ENCODE measurements at places on chromosomes 3 and 15.

GRCh38 chr3:57397175-57398026 lies 104.9 kb upstream of the ASB14 start:
- peak; percentile 13 for DNase-seq

- no peak for DNase-seq
Measured at GRCh38 chr3:24495326-24495994, 810 bp upstream of the THRB start.

DNA sequence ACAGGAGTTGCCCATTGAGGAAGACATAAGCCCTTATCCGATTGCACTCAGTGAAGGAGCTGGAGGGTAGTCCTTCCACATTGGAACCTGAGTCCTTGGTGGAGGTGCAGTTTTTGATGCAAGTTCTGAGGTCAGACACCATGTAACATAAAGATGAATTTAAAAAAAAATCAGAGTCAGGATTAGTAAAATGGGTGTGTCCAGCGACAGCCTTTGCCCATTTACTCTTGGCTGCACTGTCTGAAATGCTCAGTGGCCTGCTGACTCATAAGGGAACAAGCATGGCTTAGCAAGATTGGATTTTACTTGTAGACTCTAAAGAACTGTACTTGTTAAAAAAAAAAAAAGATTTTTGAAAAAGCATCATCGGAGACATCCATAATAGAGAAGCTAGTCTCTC lies 241.1 kb upstream of the TOPAZ1 start:
- no peak for DNase-seq

- no peak for DNase-seq
Measured at GRCh38 chr15:25362545-25362944, 76.3 kb downstream of the UBE3A start.

DNA sequence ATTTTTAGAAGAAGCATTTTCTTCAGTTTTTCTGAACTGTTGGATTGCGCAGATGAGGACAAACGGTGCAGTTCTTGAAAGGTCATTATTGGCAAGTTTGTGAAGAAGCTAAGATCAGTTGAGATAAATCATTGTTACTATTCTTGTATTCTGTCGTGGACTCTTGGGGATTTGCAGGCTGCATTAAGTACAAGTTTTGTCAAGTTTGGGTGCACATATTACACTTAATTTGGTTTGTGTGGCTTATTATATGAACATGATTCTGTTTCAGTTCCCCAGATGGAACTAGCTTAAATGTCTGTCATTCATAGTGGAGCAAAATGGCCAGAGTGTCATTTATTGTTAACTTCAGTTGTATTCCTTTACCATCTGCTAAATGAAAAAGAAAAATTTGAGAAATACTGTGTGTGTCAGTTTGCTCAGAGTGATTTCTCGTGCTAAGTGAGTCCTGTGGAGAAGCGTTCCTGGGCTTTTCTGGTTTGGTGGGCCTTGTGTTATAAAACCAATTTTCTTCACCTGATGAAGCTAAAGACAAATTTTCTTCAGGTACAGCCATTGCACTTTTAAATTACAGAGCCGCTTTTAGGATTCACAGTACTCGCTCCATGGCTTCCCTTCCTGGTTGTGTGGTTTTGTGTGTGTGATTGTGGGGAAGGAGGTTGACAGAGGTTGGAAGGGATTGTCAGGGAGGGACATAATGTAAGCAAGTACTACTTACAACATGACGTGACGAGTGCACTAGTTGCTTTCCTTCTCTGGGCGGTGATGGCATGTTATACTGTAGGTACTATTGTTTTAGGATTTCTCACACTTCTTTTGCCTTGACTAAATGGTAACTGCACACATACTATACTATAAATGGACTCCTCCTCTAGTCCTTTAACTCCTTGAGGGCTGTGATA lies 1.7 kb downstream of the AKAP13 start:
- DNase-seq: no peak

GRCh38 chr3:32398531-32398930 lies 6.9 kb downstream of the CMTM7 start:
- DNase-seq: no peak

DNA sequence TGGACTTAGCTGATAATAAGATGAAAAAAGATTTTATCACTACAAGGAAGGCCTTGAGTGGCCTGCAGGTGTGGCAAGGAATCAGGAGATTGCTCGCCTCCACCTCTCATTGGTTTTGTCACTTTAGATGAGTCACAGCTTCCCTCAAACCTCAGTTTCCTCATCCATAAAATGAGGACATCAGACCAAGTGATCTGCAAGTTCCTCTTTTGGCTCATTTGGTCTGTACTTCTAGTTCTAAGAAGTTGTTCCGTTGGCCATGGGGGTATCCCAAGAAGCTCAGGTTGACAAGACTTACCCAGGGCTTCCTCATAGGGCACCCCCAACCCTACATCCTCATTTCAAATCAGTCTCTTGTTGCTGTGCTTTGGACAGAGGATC lies 254.1 kb downstream of the UACA start:
- DNase-seq: no peak

DNA sequence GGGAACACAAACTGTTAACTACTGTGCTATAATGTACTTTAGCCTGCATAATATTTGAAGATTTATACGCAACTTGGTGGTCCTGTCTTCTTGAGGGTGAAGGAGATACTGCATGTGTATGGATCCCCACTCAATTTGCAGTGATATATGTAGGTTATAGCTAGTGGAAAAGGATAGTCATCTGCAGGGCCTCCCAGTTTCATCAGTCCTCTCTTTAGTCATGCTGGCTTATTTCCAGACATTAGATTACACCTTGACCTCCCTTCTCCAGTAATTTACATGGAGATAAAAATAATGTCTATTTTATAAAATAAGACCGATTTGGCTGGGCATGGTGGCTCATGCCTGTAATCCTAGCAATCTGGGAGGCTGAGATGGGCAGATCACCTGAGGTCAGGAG lies 3.7 kb downstream of the NR1D2 start:
- no peak for DNase-seq

GRCh38 chr15:75063889-75064288 lies 40.5 kb downstream of the PPCDC start:
- DNase-seq: no peak

GRCh38 chr15:32709295-32710033 lies 8.3 kb upstream of the GREM1 start:
- DNase-seq: no peak

GRCh38 chr3:98906230-98906629 lies 4.7 kb upstream of the DCBLD2 start:
- no peak for DNase-seq

GRCh38 chr3:139522421-139522820 lies 17.1 kb downstream of the RBP1 start:
- DNase-seq: no peak

- DNase-seq: no peak
Measured at GRCh38 chr3:123926396-123926795, 34.6 kb downstream of the CCDC14 start.

DNA sequence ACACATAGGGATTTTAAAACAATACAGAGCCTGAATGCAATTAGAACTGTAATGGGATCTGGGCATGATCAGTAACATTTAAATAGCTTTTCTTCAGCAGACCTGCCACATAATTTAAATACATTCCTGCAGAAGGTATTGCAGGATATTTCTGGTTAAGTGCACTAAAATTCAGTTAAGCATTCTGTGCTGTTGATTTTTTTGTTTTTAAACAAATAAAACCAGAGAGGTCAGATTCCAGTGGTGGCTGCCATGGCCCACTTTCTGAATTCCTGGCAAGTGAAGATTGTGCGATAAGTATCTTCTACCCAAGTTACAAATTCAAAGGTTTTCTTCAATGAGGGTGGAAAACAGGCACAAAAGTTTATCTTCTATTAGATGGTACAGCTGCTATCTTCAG lies 98.7 kb downstream of the RAP2B start:
- DNase-seq: no peak

DNA sequence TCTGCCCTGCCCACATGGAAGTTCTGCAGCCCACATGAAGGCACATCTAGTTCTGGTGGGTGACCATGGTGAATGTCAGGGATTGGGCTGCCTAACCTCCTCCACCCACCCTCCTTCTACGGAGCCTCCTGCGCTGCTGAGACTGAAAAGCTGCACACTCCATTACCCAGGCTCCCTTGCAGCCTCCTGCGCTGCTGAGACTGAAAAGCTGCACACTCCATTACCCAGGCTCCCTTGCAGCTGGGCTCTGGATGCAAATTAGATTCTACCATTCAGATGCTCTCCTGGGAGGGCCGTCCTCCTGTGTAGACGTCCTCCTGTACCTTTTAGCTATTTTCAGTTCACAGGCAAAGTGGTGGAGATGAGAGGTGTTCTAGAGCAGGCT lies 32.1 kb downstream of the POMGNT2 start:
- DNase-seq: no peak

- no peak for DNase-seq
Measured at GRCh38 chr3:11720917-11721411, 77.2 kb upstream of the VGLL4 start.

- no peak for DNase-seq
Measured at GRCh38 chr3:141305436-141305835, 62.9 kb upstream of the ZBTB38 start.

- no peak for DNase-seq
Measured at GRCh38 chr3:154081305-154081704, 39.9 kb upstream of the ARHGEF26 start.

GRCh38 chr15:82100111-82100929 lies 54.5 kb upstream of the MEX3B start:
- no peak for DNase-seq

DNA sequence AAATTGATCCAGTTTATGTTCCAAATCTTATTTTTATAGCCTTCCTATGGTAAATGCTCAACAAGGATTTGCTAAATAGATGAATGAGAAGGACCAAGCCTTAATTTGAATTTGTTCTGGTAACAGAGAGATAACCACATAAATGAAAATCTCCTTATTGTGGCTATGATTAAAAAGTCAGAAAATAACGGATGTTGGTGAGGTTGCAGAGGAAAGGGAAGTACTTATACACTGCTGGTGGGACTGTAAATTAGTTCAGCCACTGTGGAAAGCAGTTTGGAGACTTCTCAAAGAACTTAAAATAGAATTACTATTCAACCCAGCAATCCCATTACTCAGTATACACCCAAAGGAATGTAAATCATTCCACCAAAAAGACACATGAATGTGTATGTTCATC lies 26.2 kb downstream of the AAGAB start:
- DNase-seq: no peak

DNA sequence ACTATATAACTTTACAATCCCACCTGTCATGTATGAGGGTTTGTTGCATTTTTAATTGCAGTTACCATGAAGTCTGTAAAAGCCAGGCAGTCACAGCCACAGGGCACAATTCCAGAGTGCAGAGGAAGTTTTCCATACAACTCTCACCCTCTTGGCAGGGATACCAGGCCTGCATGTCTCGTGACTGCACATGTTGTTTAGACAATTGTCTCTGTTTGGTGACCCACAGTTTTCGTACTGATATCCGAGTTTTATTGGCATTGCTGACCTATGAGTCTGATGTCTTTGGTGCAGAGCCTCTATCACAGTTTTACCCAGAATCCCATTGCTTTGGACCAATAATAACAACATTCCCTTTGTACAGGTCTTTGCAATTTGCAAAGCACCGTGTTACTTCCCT lies 24.9 kb upstream of the MYZAP start:
- DNase-seq: no peak

DNA sequence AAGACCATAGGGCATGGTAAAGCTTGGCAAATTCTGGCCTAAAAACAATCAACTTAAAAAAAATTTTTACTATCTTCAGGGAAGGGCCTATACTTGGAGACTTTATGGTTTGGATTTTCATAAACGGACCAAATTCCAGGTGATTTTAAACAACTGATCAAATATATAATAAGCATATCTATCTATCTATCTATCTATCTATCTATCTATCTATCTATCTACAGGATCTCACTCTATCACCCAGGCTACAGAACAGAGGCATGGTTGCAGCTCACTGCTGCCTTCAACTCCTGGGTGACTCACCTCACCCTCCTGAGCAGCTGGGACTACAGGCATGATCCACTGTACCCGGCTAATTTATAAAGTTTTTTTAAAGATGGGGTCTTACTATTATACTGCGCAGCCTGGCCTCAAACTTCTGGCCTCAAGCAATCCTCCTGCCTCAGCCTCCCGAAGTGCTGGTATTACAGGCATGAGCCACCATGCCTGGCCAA lies 6.7 kb downstream of the SPPL2A start:
- no peak for DNase-seq

- DNase-seq: no peak
Measured at GRCh38 chr15:65914386-65914785, 45.1 kb downstream of the RAB11A start.

- no peak for DNase-seq
Measured at GRCh38 chr3:78268716-78269668, 1229.1 kb downstream of the ROBO2 start.

- no peak for DNase-seq
Measured at GRCh38 chr15:85769182-85769900, 25.4 kb downstream of the KLHL25 start.

GRCh38 chr15:36841193-36841592 lies 259.2 kb downstream of the MEIS2 start:
- DNase-seq: no peak

DNA sequence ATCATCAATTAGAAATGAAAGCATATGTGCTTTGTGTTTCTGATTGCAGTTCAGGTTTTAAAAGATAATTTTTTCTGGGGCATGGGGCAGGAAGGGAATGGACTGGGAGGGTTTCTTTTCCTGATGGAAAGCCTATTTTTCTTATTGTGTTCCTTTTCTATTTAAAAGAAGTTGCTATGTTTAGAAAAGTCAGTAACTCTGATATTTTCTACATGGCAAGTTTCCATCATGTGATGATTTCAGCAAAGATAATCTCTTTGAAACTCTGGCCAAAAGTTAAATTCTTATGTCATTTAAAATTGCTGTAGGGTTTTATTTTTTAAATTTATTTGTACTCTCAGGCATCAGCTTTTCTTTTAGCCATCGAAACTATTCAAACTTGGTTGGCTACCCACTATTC lies 601.2 kb downstream of the FOXP1 start:
- no peak for DNase-seq

GRCh38 chr15:44775953-44776352 lies 39.6 kb downstream of the TRIM69 start:
- DNase-seq: no peak

GRCh38 chr15:49902685-49903501 lies 216.1 kb downstream of the ATP8B4 start:
- no peak for DNase-seq

DNA sequence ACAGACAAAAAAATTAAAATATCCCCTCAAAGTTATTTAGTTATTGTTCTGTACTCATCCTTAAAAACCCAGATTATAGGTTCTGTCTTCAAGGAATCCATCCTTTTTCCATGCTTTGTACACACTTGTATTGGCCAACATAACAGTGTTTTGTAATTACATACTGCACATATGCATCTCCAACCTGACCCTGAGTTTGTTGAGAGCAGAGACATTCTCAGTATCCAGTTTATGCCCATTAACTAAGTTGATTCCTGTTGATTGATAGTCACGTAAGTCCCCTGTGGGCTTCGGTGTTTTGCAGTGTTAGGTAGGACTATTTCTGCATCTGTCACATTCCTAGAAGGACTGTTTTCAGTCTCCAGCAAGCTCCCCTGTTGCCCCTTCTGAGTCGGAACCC lies 33.6 kb downstream of the MOBP start:
- DNase-seq: no peak

GRCh38 chr3:64444490-64445108 lies 219.3 kb upstream of the PRICKLE2 start:
- no peak for DNase-seq

- DNase-seq: no peak
Measured at GRCh38 chr3:149401212-149401925, 23.9 kb upstream of the TM4SF1 start.

GRCh38 chr3:9806688-9807589 lies 3.1 kb upstream of the TTLL3 start:
- DNase-seq: no peak
